ENCODE measurements at places on chromosomes 7 and 10. TPM values are rescaled to one million over a fixed set of nuclear protein-coding genes. Genes with fewer than 3 reads are reported as not detected.

DNA sequence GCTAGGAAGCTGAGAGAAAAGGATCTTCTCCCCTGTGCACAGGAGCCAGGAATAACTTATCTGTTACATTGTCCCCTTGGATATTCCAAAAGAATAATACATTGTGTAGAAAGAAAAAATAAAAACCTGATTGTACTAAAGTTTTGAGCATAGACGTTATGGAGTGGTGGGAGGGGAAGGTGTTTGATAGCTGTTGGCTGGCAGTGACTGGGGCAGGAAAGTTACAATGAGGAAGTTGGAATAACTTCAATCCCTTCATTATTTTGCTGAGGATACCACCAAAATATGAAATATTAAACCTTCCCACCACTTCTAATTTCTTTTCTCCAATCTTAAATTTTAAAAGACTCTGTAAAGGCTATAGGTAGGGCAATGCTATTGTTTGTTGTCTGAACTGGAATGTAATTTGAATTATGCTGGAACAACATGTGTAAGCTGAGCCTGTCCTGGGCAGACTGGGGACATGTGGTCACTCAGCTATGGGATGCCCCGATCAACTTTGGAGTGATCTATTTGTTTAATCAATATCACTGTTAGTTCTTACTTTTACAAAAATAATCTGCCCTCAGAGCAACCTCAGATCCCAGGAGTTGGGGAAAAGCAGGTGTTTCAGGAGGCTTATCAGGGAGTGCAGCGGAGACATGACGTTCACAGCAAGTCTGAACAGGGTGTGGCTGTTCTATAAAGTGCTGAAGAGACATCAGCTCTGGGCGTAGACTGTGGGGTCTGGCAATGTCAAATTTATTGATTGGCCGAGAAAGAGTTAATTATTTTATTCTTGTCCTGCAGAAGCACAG is 20.8 kb downstream of the CYP3A43 start:
- DNase-seq, result no peak
- H3K4me1 ChIP-seq, result no peaks in the 10 kb centered on the region
- no peaks in the 10 kb centered on the region for H3K36me3 ChIP-seq

Gene NACAD
- 0.63 TPM for total RNA-seq

DNA sequence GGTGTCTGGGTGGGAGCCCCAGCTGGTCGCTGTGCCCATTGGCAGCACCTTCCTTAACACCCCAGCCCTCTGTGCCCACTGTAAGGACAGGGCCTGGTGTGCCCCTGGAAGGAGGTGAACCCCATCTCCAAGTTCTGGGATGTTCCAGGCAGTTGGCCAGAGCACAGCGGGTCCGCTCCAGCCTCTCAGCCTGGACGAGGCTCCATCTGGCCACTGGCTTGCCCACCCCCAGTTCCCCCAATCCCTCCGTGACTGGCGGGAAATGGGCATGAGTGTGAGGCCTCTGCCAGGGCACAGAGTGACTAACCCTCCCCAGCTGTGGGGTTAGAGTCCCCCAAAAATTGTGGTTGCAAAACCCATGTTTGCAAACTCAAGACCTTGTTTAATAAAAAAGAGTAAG is 15.6 kb downstream of the GRIFIN start:
- no peak overlapping the region for H3K4me3 ChIP-seq
- peaks cover 16% of the 10 kb centered on the region for H3K4me1 ChIP-seq
- H3K27ac ChIP-seq, result no peak overlapping the region
- no peak for DNase-seq
- no peaks in the 10 kb centered on the region for H3K36me3 ChIP-seq

GRCh38 chr7:44515590-44516268 is 25.3 kb upstream of the NUDCD3 start:
- H3K27me3 ChIP-seq, result peaks cover 13% of the 10 kb centered on the region
- no peaks in the 10 kb centered on the region for H3K36me3 ChIP-seq
- DNase-seq, result no peak
- no peaks in the 10 kb centered on the region for H3K4me1 ChIP-seq
- H3K27ac ChIP-seq, result no peak overlapping the region

DNA sequence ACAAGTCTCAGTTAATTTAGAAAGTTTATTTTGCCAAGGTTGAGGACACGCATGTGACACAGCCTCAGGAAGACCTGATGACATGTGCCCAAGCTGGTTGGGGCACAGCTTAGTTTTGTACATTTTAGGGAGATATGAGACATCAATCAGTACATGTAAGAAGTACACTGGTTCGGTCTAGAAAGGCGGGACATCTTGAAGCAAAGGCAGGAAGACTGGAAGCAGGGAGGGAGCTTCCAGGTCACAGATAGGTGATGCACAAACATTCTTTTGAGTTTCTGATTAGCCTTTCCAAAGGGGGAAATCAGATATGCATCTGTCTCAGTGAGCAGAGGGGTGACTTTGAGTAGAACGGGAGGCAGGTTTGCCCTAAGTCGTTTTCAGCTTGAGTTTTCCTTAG is 29.4 kb upstream of the LANCL2 start:
- no peak overlapping the region for H3K4me3 ChIP-seq
- H3K27ac ChIP-seq, result no peak overlapping the region
- H3K4me1 ChIP-seq, result no peaks in the 10 kb centered on the region

Gene PTPN20
- 1.5 TPM for total RNA-seq

GRCh38 chr10:31620226-31621151 is 301.5 kb downstream of the ZEB1 start:
- no peaks in the 10 kb centered on the region for H3K4me1 ChIP-seq
- DNase-seq, result no peak
- H3K36me3 ChIP-seq, result no peaks in the 10 kb centered on the region
- H3K4me3 ChIP-seq, result no peak overlapping the region
- H3K27me3 ChIP-seq, result peaks cover 19% of the 10 kb centered on the region
- H3K27ac ChIP-seq, result no peak overlapping the region

- no peak overlapping the region for H3K27ac ChIP-seq
- peaks cover 2% of the 10 kb centered on the region for H3K27me3 ChIP-seq
- no peaks in the 10 kb centered on the region for H3K36me3 ChIP-seq
- no peak for DNase-seq
These were observed 162.3 kb upstream of the MTPN start for GRCh38 chr7:136139417-136139816.

DNA sequence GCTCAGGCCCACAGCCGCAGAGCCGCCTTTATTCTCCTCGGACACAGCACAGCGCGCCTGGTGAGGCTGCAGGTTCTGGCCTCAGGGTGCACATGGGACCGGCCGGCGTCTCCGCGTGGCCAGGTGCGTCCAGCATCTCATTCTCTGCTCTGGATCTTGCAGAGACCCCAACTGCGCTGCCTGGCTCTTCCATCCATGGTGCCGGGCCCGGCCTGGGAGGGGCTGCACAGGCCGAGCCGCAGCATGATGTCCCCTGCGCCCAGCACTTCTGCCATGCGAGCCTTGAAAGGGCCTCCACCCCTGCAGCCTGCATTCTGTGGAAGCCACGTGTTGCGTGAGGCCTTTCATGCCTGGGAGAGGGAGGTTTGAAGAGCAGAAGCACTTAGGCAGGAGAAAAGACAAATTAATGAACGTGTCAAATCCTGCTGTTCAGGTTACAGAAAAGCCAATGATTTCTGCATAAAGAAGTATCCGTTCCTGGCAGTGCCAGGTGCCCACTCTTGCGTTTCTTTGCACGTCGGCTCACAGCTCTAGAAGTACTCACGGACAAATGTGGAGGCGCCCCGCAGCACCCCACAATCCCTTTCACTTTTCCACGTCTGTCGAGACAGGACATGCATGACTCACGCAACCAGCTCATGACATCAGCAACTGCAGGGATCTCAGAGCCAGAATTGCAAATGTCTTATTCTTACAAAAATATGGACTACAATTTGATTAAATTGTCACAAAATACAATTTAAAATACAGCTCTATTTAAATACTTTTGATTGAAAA is 571.4 kb downstream of the DNAJB6 start:
- no peak for DNase-seq

DNA sequence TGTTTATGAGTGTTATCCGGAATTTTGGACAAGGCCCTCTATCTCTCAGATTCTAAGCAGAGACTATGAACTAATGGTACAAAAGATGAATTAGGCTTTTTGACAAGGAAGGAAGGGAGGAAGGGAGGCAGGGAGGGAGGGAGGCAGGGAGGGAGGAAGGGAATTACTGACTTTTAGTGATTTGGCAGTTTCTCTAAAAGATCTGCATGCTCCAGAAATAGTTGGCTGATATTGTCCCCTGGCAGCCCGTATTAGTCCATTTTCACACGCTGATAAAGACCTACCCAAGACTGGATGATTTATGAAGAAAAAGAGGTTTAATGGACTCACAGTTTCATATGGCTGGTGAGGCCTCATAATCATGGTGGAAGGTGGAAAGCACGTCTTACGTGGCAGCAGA is 1093.5 kb downstream of the NRG3 start:
- no peak overlapping the region for H3K27ac ChIP-seq
- DNase-seq, result no peak
- H3K4me1 ChIP-seq, result no peaks in the 10 kb centered on the region
- H3K4me3 ChIP-seq, result no peak overlapping the region
- H3K36me3 ChIP-seq, result no peaks in the 10 kb centered on the region

Gene RNF32
- 0.96 TPM for total RNA-seq

GRCh38 chr7:14115701-14116100 is 126.2 kb upstream of the ETV1 start:
- H3K36me3 ChIP-seq, result no peaks in the 10 kb centered on the region
- no peak overlapping the region for H3K4me3 ChIP-seq
- no peak for DNase-seq

Gene PTF1A
- total RNA-seq, result not detected

DNA sequence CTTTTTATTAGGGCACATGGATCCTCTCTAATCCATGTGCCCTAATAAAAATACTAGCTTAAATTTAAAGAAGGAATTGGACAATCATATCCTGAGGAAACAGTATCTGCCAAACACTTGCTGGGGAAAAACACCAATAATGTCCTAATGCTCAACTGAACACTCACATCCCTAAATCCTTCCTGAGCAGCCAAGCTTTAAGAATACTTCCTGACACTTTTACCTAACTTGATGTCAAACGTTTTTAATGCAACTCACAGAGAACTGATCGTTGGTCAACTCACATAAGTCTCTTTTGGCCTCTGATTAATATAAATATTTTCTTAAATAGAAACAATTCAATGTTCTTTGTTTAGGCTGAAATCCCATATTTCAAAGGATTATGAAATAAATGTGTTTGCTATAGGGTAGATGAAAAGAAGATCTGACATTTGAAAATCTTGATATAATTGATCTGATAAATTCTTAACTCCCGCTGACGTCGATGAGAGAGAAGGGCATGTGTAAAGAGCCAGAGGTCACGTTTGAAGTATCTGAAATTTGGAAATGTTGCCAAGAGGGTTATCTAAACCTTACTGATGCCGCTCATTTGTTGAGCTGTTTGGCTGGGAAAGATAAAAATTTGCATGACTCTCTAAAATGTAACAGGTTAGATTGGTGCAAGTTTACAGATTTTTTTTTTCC is 122.8 kb upstream of the RHOBTB1 start:
- no peaks in the 10 kb centered on the region for H3K36me3 ChIP-seq
- no peak for DNase-seq
- H3K27ac ChIP-seq, result no peak overlapping the region
- no peaks in the 10 kb centered on the region for H3K4me1 ChIP-seq
- H3K4me3 ChIP-seq, result no peak overlapping the region
- H3K27me3 ChIP-seq, result no peaks in the 10 kb centered on the region

DNA sequence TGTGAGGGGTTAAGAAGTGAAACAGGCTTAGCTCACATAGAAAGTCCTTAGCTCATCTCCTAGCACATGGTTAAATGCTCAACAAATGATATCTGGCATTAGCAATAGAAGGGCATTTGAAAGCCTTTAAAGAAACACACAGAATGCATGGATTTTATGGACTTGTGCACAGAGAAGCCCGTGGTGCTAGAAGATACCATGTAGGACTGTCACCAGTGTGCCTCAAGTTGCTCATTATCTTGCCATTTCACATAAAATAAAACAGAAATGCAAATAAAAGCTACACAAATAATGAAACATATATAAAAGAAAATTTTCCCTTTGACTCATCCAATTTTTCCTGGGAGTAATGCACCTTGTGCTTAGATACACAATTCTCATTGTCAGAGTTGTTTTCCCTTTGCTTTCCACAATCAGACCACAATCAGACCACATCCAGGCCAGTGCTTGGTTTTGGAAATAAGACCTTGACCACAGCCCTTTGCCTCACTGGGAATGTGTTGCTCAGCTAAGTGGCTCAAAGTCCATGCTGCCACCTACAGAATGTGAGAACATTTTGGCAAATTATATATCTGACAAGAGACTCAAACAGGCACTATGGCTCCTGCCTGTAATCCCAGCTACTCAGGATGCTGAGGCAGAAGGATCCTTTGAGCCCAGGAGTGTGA is 9.5 kb upstream of the WDR11 start:
- H3K27ac ChIP-seq, result no peak overlapping the region
- H3K4me3 ChIP-seq, result no peak overlapping the region
- no peaks in the 10 kb centered on the region for H3K4me1 ChIP-seq
- no peak for DNase-seq
- no peaks in the 10 kb centered on the region for H3K36me3 ChIP-seq

Gene HIPK2
- 34.0 TPM for total RNA-seq

- no peaks in the 10 kb centered on the region for H3K4me1 ChIP-seq
- no peak for DNase-seq
- H3K36me3 ChIP-seq, result no peaks in the 10 kb centered on the region
- H3K27me3 ChIP-seq, result no peaks in the 10 kb centered on the region
- H3K27ac ChIP-seq, result no peak overlapping the region
These were observed 147.7 kb downstream of the JAZF1 start for GRCh38 chr7:28032738-28033380.

- H3K4me1 ChIP-seq, result no peaks in the 10 kb centered on the region
- no peaks in the 10 kb centered on the region for H3K27me3 ChIP-seq
These were observed 8.3 kb downstream of the TRPV6 start for GRCh38 chr7:142876991-142877910.

DNA sequence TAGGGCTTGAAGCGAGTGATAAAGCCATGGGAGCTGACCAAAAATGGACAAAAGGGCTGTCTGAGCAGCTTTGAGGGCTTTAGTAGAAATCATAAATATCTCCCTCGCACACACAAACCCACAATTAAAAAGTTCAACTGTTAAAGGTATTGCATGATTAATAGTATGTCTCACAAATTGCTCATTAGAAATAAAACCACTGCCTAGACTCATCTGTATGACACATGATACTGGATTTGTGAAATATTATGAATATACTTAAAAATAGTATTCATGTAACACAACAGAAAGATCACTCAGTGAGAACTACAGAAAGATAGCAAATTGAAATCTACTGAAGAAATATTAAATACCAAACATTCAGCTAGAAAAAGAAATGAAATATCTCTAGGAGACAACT is 11.9 kb upstream of the PTPN12 start:
- no peak overlapping the region for H3K27ac ChIP-seq
- no peaks in the 10 kb centered on the region for H3K27me3 ChIP-seq

GRCh38 chr10:63003816-63004453 is 129.2 kb upstream of the NRBF2 start:
- H3K4me3 ChIP-seq, result no peak overlapping the region
- no peaks in the 10 kb centered on the region for H3K36me3 ChIP-seq
- no peaks in the 10 kb centered on the region for H3K27me3 ChIP-seq
- no peak overlapping the region for H3K27ac ChIP-seq

DNA sequence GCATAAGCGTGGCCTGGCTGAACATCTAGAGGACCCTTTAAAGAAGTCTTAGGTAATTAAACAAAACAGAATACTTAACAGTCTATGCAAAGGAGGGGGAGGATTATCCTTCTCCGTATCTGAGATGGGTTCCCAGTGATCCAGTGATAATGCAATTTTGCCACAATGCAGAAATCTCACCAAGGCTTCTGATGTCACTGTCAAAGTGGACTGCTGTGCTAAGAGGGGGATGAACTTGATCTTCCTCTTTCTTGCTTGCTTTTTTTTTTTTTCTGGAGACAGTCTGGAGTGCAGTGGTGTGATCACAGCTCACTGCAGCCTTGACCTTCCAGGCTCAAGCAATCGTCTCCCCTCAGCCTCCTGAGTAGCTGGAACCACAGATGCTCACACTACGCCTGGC is 30.8 kb downstream of the GATA3 start:
- no peak for DNase-seq
- H3K4me1 ChIP-seq, result peaks cover 25% of the 10 kb centered on the region
- H3K36me3 ChIP-seq, result peaks cover 16% of the 10 kb centered on the region
- H3K27me3 ChIP-seq, result no peaks in the 10 kb centered on the region
- no peak overlapping the region for H3K27ac ChIP-seq

Gene MYH16
- total RNA-seq, result not detected

Gene MMD2
- total RNA-seq, result not detected
